Globus pallidus (tissue), 1 donor: ENCODE measurements at places on chromosomes 11 and 22.

GRCh38 chr11:24837112-24837511 lies 340.3 kb downstream of the LUZP2 start:
- no peak for DNase-seq

DNA sequence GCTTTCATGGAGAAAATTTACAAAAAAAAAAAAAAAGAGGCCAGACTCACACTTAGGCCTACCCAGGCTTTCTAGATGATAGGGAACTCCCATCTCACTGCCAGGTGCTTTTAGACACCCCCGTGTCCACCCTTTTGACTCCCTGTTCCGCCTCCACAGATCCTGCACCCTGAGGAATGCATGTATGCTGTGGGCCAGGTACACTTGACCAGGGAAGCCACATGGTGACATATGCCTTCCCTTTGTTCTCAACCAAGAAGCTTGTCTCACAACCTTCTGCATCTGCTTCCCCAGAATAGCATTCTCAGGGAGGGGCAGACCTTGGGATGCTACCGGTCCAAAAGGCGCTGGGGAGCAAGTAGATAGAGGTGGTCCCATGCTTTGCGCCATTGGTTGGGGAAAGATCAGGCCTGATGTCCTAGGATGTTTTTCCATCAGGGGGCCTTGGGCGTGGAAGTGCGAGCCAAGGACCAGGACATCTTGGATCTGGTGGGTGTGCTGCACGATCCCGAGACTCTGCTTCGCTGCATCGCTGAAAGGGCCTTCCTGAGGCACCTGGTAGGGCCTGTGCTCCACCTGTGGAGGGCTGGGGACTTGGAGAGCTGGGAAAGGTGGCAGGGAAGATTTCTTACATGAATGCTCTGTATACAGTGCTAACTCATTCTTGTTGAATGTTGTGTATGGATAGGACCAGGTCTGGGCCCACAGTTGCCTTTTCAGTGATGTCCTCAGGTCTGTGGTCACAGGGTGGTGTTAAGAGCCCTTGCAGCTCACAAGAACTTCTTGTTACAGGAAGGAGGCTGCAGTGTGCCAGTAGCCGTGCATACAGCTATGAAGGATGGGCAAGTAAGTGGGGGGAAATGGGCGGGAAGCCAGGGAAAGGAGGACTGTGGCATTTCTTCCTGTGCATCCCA lies 7.5 kb downstream of the HMBS start:
- no peak for DNase-seq

- no peak for DNase-seq
These were observed 15.8 kb upstream of the OSBPL5 start for GRCh38 chr11:3180869-3181268.

- DNase-seq: no peak
These were observed 48.5 kb downstream of the SVIP start for GRCh38 chr11:22780952-22781593.

GRCh38 chr11:67588136-67588503 lies 4.5 kb downstream of the GSTP1 start:
- DNase-seq: no peak
